GM23338 (cell line): ENCODE measurements at places on chromosomes 11 and 22.

GRCh38 chr11:78138694-78139421, 568 bp downstream of the ALG8 start:
- peak; percentile 61 for DNase-seq
- H3K4me3 ChIP-seq: peak overlapping the region; percentile 76
- H3K36me3 ChIP-seq: peaks cover 13% of the 10 kb centered on the region; the same call in 1 of the 2 replicates
- no peaks in the 10 kb centered on the region for H3K27me3 ChIP-seq
- peak overlapping the region; percentile 83 for H3K27ac ChIP-seq

DNA sequence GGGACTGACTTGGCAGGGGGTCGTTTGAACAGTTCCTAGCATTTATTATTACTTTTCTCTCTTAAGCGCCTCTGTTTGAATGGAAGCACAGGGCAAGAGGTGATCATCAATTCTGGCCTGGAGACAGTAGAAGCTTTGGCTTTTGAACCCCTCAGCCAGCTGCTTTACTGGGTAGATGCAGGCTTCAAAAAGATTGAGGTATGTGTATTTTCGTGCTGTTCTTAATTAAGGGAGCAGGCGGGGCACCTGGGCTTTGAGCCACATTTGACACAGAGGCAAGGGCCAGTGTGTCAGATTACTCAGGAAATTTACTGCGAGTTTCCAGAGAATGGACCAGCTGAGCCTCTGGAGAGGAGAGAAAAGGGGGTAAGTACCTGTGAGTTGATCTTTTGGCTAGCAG, 102.4 kb upstream of the SORL1-AS1 start:
- DNase-seq: no peak
- no peaks in the 10 kb centered on the region for H3K4me1 ChIP-seq
- H3K27me3 ChIP-seq: no peaks in the 10 kb centered on the region
- no peak overlapping the region for H3K4me3 ChIP-seq
- no peak overlapping the region for H3K27ac ChIP-seq
- peaks cover 39% of the 10 kb centered on the region; the same call in 1 of the 2 replicates for H3K36me3 ChIP-seq

DNA sequence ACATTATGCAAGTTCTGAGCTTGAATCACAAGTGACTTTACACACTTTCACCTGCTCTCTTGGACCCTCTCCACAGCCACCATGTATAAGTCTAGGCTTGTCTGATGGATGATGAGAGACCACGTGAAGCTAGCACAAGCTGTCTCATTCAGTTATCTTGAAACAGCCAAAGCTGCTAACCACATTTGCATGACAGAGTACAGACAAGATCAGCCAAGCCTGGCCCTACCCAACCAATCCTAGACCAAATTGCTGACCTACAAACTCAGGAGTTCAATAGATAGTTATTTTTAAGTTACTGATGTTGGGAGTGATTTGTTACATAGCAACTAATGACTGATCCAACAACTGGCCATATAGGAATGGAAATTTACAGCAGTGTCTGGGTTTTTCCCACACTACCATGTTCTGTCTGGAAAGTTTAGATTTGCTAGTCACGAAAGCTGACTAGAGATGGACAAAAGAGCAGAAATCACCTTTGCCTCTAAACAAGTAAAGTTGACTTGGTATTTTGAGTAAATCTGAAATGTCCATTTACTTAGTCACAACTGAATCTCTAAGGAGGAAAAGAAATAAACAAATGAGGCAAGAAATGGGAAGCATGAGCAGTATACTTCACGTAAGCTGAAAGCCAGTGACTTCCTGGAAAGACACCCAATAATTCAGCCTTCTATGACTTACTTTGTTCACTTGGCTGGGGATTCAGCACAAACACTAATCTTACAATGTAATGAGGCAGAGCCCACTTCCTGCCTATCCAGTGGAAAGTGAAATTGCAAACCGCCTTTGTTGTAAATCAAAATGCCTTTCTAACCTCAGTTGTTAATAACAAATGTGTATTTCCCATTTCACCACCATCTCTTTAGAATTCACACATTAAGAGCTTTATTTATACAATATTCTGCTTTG, 101.7 kb downstream of the FAM181B start:
- DNase-seq: no peak
- H3K27me3 ChIP-seq: no peaks in the 10 kb centered on the region
- H3K4me1 ChIP-seq: no peaks in the 10 kb centered on the region
- H3K4me3 ChIP-seq: no peak overlapping the region

DNA sequence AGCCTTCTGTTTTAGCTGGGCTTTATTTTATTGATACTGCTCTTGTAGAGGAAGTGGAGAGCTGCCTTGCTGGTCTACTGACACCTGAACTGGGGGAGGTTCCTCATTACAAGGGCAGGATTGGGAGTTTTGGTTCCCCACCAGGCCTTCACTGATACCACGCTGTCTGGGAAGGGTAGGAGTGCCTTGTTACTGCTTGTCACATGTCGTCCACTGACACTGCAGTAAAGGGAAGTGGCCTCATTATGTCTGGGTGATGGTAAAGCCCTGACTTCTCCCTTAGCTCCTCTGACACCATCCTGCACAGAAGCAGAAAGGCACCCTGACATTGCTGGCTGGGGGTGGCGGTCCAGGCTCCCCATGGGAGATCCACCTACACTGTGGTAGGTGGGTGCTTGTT, 38.7 kb upstream of the ELF5 start:
- no peak for DNase-seq
- H3K4me1 ChIP-seq: no peaks in the 10 kb centered on the region
- H3K36me3 ChIP-seq: no peaks in the 10 kb centered on the region
- H3K4me3 ChIP-seq: no peak overlapping the region
- no peak overlapping the region for H3K27ac ChIP-seq

DNA sequence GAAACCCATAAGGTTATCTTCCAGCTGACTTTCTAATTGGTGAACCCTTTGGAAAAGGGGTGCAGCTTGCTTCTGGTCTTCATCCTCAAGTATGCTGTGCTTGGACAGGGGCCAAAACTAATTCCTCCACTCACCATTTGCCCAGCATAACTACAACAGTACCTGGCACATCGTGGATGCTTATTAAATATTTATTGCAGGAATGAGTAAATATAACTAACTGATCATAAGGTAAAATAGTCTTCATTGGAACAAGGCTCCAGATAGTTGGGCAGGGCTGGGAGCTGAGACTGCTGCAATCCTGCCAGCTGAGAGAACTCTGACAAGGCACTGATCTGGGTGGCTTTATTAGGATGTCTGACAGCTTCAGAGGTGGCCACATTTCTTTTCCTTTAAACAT, 2.4 kb upstream of the SIDT2 start:
- DNase-seq: no peak
- H3K27me3 ChIP-seq: no peaks in the 10 kb centered on the region
- 0 out of 2 replicates have a peak, but pooled peaks cover under 1% of the 10 kb centered on the region for H3K36me3 ChIP-seq
- no peak overlapping the region for H3K27ac ChIP-seq
- no peak overlapping the region for H3K4me3 ChIP-seq
- peaks cover 25% of the 10 kb centered on the region for H3K4me1 ChIP-seq

DNA sequence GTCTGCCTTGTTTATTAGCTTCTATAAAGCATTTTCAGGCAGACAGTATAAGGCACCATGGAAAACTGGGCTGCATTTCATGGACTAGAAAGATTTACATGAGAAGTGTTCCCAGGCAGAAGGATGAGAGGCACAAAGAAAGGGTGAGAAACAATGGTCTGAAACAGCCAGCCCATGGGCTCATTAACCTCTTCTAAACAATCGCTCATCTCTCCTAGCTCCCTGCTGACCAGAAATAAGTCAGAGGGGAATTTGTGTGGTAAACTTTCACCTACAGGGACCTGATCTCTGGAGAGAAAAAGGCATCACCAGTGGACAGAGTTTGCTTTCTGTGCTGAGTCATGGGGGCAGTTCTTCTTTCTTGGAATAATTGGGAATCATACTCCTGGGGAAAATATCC, 51.8 kb upstream of the KIRREL3 start:
- no peaks in the 10 kb centered on the region for H3K27me3 ChIP-seq
- no peak overlapping the region for H3K4me3 ChIP-seq
- DNase-seq: peak; percentile 17
- H3K36me3 ChIP-seq: no peaks in the 10 kb centered on the region

DNA sequence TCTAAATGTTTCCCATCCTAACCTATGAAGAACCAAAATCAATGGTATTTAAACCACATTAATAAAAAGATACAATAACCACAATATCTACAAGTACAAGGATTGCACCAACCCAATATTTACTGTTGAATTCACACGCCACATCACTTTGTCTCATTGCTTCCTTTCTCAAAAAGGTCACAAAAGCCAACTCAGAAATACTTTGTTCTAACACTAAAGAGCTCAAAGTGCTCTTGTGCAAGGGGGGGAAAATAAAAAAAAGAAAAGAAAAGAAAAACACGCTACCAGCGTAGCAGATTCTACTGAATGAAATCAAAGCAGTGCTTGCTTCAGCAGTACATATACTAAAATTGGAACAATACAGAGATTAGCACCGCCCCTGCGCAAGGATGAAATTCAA, 10.5 kb upstream of the ARHGAP32 start:
- no peak overlapping the region for H3K4me3 ChIP-seq
- no peak for DNase-seq
- peaks cover 15% of the 10 kb centered on the region; the same call in 1 of the 2 replicates for H3K4me1 ChIP-seq
- no peaks in the 10 kb centered on the region for H3K27me3 ChIP-seq
- H3K27ac ChIP-seq: no peak overlapping the region

DNA sequence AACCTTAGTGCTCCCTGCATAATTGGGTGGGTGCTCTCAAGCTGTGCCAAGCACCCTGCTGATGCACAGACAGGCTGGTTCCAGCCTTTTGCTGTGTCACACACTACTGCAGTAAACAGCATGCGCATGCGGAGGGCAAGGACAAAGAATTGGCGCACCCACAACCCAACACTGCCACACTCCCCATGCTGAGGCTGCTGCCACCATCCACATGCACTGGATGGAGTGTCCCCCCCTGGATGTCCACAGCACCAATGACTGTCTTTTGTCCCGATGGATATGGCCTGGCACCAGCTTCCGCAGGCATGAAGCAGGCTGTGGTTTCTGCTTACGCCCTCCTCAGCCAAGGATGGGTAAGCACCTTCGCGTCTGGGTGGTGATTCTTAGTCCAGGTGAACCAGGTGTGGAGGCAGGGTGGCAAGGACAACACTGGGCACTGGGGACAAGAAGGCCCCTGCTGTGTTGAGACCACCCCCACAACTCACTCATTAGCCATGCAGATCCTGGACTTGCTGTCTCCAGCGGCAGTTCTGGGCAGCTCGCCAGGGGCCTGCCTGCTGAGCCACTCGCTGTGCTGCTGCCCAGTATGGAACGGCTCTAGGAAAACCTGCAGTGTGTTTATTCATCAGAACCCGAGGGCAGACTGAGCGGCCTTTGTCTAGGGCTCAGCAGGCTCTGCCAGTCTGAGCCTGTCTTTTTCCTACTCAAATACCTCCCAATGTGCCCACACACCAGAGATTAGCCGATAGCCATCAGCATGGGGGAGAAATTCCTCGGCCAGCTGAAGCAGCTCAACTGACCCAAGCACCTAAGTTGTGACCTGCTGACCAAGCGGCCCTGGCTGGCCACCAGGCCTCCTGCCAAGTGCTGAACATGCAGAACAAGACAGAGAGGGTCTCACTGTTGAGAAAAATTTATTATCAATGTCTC, 8.2 kb upstream of the NAP1L4 start:
- no peak overlapping the region for H3K4me3 ChIP-seq
- DNase-seq: no peak
- peaks cover 17% of the 10 kb centered on the region for H3K36me3 ChIP-seq
- no peaks in the 10 kb centered on the region; the same call in 1 of the 2 replicates for H3K4me1 ChIP-seq
- H3K27me3 ChIP-seq: no peaks in the 10 kb centered on the region
- no peak overlapping the region for H3K27ac ChIP-seq

GRCh38 chr11:95154514-95154913, 64.9 kb downstream of the ENDOD1 start:
- DNase-seq: peak; percentile 84
- H3K4me3 ChIP-seq: no peak overlapping the region
- H3K4me1 ChIP-seq: peaks cover 6% of the 10 kb centered on the region; the same call in 1 of the 2 replicates
- no peaks in the 10 kb centered on the region for H3K36me3 ChIP-seq

DNA sequence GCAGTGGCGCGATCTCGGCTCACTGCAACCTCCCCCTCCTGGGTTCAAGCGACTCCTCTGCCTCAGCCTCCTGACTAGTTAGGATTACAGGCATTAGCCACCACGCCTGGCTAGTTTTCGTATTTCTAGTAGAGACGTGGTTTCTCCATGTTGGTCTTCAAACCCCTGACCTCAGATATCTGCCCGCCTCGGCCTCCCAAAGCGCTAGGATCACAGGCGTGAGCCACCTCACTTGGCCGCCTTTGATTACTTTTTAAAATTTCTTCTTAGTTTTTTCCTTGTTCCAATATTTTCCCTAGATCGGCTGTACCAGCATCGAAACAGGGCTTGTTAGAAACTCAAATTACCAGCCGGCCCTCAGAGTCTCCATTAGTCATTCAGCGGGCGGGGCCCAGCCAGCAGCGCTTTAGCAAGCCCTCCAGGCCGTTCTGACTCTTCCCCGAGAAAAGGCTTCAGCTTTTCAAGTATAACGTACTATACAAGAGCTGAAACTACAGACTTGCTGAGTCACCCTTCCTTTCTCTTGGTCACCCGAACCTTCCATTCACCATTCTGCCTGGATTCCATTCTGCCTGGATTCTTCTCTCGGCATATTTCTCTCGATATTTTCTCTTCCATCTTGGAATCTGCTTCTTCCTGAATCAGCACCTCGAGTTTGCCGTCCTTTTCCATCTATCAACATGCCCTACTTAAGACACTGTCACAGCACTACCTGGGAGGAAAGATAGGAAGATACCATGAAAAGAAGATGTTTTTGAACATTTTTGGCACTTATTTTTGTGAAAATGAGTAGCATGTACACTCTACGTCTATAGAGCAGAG, 6.7 kb upstream of the CAPRIN1 start:
- H3K4me1 ChIP-seq: peaks cover 12% of the 10 kb centered on the region
- DNase-seq: peak; percentile 77
- H3K27me3 ChIP-seq: no peaks in the 10 kb centered on the region
- peak overlapping the region; percentile 76 for H3K27ac ChIP-seq
- no peak overlapping the region for H3K4me3 ChIP-seq
- no peaks in the 10 kb centered on the region for H3K36me3 ChIP-seq

GRCh38 chr11:61480261-61480993, 28.1 kb upstream of the LRRC10B start:
- H3K4me3 ChIP-seq: no peak overlapping the region
- peaks cover 14% of the 10 kb centered on the region for H3K4me1 ChIP-seq
- no peaks in the 10 kb centered on the region for H3K27me3 ChIP-seq
- H3K36me3 ChIP-seq: no peaks in the 10 kb centered on the region

GRCh38 chr22:24043958-24044357, 32.9 kb downstream of the CABIN1 start:
- H3K27me3 ChIP-seq: no peaks in the 10 kb centered on the region
- DNase-seq: no peak
- H3K4me3 ChIP-seq: no peak overlapping the region

- no peaks in the 10 kb centered on the region for H3K4me1 ChIP-seq
- H3K4me3 ChIP-seq: no peak overlapping the region
- no peaks in the 10 kb centered on the region for H3K27me3 ChIP-seq
- no peaks in the 10 kb centered on the region; the same call in 1 of the 2 replicates for H3K36me3 ChIP-seq
These were observed 439.6 kb downstream of the TMEM135 start for GRCh38 chr11:87477321-87477720.

GRCh38 chr11:113683481-113684046, 22.5 kb downstream of the TMPRSS5 start:
- H3K27me3 ChIP-seq: no peaks in the 10 kb centered on the region
- no peak overlapping the region for H3K27ac ChIP-seq
- no peaks in the 10 kb centered on the region for H3K4me1 ChIP-seq
